Renal cortex interstitium (tissue), 15 donors: ENCODE measurements at places on chromosomes 16 and 17.

GRCh38 chr16:29815032-29815721 lies 775 bp upstream of the PAGR1 start:
- no peak for DNase-seq

DNA sequence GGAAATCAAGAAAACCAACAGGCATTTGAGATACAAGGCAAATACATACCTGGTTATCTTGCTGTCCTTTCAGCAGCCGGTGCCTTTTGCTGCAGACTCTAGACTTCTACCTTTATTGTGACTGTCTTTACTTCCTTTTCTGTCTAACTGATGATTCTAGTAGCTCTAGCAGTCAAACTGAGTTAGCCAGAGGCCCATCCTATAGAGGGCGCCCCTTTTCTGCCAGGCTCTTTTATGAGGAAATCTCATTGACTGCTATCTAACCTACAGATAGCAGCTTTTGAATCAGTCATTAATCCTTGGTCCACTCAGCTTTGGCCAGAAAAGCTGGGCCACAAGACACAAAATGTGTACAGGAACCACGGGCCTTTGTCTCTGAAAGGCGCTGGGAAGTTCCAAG lies 87.5 kb upstream of the WSB1 start:
- DNase-seq = no peak

- DNase-seq = no peak
Observed at GRCh38 chr17:64174686-64175456, 44.9 kb upstream of the ERN1 start.

DNA sequence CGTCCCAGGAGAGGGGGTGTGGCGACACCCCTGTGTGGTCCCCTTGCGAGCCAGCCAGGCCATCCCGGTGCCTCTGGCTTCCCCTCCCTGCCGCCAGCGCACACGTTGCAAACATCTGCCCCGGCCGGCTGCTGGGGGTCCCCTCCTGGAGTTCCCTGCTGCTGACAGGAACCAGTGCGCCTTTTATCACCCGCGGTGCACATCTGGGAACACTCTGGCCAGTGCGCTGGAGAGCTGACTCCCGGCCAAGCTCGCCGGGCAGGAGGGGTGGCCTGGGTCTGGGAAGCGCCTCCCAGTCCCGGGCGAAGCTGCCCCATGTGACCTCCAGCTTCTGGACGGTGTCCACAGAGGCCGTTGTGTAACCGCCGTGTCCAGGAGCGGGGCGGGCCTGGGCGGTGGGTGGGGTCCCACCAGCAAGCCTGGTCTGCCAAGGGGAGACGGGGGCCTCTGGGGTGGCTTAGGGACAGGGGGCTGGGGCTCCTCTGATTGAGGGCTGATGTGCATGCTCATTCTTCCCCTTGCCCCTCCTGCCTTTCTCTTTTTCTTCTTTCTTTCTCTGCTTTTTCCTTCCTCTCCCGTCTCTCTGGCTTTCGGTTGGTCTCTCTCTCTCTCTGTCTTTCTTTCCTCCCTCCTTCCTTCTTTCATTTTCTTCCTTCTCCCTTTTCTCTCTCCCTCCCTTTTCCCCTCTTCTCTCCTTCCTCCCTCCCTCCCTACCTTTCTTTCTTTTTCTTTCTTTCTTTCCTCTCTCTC lies 25.2 kb upstream of the CIBAR2 start:
- no peak for DNase-seq
